Lower leg skin (tissue), 4 donors: ENCODE measurements at places on chromosomes 2 and 18. TPM values are rescaled to one million over a fixed set of nuclear protein-coding genes. Genes with fewer than 3 reads are reported as not detected.
A peak's percentile ranks its signal among the peaks of the same experiment; 100 is the strongest.

GRCh38 chr2:233996000-233996399 is 54.5 kb upstream of the SPP2 start:
- no peak for DNase-seq

DNA sequence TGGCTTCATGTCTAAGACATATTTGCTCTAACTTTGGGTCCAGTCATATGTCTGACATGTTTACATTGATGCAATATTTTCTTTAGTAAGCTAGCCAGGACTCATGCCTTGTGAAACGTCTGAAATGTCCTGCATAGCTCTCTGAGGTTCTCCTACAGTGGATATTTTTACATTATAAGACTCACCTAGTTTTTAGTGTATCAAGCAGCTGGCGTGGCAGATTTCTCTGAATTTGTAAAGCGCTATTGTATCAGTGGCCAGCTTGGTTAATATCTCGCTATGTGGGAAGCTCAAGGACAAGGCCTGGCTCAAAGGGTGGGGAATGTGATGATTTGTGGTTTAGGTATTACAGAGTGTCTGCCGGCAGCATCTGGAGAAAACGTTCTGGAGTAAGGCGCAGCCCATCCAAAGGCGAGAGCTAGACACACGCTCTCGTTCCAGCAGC is 164.3 kb downstream of the LTBP1 start:
- DNase-seq: no peak

DNA sequence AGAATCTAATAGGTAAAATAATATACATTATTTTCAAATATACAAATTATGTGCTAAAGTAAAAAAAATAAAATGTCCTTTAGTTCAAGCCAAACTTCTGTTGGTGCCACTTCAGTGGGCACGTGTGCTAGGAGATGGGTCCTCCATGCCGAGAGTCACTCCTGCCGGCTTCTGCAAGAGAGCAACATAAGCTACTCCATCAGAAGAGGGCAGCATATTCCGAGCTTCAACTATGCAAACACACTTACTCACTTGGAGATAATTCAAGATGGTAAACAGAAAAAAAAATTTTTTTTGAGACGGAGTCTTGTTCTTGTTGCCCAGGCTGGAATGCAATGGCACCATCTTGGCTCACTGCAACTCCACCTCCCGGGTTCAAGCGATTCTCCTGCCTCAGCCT is 24.4 kb downstream of the CNOT11 start:
- no peak for DNase-seq

DNA sequence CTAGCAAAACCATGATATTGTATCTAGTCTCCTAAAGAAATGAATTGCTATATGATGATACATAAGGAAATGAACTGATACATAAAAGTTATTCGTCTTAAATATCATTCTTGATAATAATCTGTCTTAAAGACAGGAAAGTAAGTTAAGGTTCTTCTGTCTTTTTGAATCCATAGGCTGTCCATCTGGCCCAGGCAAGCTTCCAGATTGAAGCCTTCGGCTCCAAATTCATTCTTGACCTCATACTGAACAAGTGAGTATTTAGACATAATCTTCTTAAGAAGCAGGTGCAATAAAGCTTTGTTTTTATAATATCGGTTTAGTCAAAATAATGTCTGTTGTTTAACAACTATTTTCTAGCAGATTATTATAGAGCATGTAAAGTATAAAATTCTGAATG is 37.7 kb downstream of the ADAM23 start:
- no peak for DNase-seq

GRCh38 chr2:183068561-183068960 is 10.0 kb upstream of the DUSP19 start:
- no peak for DNase-seq

DNA sequence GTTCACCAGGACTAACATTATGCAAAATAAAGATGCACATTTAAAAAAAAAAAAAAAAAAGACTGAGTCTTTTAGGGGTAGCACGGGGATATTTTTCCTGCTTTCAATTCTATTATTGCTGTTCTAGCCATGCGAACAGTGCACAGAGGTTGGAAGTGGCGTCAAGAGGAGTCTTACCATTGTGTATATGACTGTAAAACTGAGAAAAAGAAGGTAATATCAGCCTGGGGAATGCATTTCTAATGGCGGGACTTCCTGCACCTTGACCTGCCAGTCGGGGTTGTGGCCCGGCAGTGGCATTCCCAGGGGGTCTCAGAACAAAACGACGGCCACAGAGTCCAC is 48.5 kb upstream of the ATP6V1B1 start:
- no peak for DNase-seq

DNA sequence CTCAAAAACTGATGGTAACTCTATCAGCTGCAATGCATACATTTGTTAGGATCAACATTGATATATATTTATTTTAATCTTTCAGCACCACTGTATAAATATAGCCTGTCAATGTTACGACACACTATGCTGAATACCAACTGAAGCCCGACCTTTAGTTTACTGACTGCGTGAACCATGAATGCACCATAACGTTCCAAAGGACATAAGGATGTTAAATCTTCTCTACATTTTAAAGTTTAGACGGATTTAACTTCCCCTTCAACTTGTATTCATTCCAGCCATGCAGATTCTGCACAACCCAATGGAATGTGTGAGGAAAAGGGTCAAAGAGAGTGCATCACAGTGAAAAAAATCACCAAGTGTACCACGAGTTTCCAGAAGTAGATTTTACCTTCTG is 489.5 kb downstream of the IRS1 start:
- DNase-seq: no peak

- no peak for DNase-seq
Measured at GRCh38 chr2:201824212-201824611, 17.9 kb downstream of the CDK15 start.

DNA sequence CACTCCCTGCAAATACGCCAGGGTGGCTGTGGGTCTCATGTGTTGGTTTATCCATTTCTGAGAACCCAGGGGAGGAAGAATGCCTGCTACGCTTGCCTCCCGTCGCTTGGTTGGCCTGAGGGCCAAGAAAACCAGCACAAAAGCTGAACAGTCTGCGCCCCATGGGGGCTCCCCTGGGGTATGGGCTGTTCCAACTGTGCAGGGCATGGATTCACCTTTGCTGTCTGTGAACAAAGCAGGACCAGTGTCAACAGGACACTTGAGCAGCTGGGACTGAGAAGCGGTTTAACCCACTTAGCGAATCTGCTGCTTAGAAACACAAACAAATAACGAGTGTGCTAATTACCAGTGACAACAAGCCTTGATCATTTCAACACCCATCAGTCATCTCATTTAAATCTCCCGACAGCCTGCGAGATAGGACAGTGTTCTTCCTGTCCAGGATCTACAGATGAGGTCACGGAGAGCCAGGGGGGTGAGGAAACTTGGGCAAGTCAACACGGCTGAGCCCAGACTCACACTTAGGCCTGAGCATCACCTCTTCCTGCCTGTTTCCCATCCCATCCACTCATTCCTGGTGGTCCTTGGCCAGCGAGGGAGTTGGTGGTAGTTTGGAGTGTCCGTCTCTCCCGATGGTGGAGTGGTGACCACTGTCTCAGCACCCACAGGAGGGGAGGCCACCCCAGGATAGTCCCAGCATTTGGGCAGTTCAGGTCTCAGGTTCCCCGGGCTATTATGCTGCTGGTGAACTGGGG is 111.6 kb upstream of the HAAO start:
- DNase-seq: no peak

DNA sequence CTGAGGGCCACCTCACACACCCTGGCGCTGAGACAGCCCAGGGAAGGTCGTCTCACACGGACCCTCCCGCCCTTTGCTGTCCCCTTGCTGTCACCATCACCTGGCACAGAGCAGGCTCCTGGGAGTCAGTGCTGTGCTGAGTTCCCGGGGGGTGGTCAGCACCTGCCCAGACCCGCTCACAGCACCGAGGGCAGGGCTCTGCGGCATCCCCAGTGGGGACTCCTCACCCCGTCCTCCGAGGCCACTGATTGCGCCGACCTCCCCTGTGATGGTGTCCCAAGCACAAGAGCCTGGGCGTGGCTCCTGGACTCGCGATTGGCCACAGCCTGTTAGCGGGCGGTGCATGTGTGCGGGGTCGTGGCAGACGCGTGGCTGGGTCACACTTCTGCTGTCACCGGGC is 65.9 kb downstream of the NFATC1 start:
- DNase-seq: no peak

- DNase-seq: no peak
Measured at GRCh38 chr2:146412625-146413024, 1432.2 kb upstream of the ACVR2A start.

- no peak for DNase-seq
Measured at GRCh38 chr2:179123272-179123662, 73.3 kb upstream of the CCDC141 start.

DNA sequence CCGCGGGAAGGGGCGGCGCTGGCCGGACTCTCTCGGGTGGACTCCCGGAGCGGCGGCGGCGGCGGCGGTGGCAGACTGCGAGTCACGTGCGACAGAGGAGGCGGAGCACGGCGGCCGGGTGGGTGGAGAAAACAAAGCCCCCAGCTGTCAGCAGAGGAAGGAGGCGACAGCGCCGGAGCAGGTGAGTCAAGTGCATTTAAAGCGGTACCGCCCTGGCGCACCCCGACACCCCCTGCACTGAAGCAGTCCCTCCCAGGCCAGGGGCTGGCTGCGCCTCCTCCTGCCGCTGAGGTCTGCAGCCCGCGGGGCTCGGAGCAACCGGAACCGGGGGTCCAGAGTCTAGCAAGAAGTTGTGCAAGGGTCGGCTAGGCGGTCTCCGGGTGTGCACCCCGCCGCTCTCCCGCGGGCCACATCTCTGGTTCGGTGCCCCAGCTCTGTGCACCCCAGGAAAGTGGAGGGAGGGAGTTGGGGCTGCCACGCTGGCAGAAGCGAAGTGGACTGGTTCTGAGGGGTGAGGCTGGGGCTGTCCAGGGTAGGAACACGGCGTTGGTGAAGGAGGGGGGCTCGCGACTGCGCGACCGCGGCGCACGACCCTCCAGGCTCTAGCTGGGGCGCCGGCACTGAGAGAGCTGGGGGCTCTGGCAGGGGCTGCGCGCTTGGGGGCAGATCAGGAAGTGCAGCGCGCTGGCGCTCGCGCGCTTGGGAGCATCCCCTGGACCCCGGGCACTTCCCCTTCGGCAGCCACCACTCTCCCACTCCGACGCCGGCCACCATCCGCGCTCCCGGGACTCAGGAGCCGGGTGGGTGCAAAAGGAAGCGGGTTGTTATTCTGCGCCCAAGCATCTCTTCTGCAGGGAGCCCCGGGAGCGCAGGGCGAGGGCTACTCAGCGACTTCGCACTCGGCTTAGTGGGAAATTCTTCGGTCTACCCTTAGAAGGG is 64.0 kb upstream of the MAPRE2 start:
- peak; percentile 56 for DNase-seq

DNA sequence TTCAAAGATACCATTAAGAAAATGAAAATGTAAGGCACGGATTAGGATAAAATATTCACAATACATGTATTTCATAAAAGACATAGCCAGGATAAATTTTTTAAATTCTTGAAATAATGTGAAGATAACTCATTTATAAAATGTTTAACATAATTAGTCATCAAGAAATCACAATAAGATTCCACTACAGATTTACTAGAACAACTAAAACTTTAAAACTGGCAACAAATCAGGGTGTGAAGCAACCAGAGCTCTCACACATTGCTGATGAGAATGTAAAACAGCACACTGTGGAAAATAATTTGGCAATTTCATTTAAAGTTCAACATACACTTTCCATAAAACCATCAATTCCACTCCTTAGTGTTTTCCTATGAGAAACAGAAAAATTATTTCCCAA is 89.6 kb upstream of the UBE2E3 start:
- DNase-seq: no peak

DNA sequence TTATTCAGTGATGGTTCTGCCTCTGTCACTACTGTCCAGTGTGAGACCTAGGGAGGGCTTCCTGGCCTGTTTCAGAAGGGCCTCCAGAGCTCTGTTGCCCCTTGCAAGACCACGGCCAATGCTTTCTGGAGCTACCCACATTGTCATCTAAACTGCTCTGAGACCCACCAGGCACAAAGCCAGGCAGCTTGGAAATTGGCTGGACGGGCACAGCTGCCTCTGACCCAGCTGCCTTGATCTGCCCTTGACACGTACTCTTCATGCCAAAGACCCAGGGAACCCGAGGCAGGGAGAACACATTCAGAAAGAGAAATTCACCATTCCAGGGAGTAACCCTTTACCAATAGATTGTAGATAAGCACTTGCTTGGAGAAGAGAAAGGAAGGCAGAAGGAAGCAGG is 183.7 kb upstream of the SIX2 start:
- no peak for DNase-seq

DNA sequence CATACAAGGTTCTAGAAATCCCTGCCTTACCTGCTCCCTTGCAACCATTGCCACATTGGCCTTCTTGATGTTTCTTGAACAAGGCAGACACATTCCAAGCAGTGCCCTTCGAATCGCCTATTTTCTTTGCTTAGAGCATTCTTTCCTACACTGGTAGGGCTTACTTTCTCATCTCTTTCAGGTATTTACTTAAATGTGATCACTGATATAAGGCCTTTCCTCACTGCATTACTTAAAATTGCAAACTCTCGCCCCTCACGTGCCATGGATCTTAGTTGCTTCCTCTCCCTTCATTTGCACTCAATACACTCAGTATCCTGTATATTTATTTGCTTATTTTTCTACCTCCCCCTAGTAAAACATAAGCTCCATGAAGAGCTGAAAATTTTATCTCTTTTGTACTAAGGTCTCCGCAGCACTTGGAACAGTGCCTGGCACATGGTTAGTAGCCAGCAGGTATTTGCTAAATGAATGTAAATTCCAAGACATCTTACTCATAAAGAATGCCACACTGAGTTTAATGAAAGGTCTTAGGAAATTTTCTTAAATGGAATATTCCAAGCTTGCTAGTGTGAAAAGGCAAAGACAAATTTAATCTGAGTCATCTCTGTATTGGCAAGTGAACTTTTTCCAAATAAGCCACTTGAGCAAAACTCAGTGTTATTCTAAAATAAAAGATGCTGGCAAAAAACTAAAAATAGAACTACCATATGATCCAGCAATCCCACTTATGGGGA is 42.4 kb upstream of the FIGN start:
- no peak for DNase-seq

GRCh38 chr2:41768310-41768709 is 279.5 kb upstream of the PKDCC start:
- no peak for DNase-seq

DNA sequence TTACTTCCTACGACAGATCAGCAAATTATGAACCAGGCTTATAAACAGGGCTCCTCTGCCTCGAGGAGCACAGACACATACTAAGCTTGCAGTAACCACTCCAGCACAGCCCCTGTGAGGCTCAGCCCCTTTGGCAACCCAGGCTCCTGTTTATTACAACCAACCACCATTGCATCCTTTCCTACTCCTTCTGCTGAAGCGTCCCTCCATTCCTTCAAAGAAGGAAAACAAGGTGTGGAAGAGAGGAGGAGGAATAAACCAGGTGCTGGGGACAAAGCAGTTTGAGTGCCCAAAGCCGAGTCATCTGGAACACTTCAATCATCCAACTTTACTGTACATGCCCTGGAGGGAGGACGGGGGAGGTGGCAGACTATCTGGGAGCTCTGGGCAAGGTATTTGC is 87.2 kb upstream of the MGAT4A start:
- peak; percentile 32 for DNase-seq

The NYAP2 gene
- total RNA-seq: not detected

The FAP gene
- 2.2 TPM for total RNA-seq

The FIGN gene
- total RNA-seq: 1.8 TPM

The BCL2 gene
- 20.1 TPM for total RNA-seq

The SULT1C4 gene
- total RNA-seq: 2.4 TPM

The RAB10 gene
- 228 TPM for total RNA-seq

The GRB14 gene
- total RNA-seq: 7.5 TPM
